Activated naive CD4-positive, alpha-beta T cell treated with anti-CD3 and anti-CD28 coated beads for 36 hours (primary cell): ENCODE measurements at places on chromosomes 2 and 18. TPM values are rescaled to one million over a fixed set of nuclear protein-coding genes. Genes with fewer than 3 reads are reported as not detected.

CDCA7 gene
- 74.0 TPM for total RNA-seq

DNA sequence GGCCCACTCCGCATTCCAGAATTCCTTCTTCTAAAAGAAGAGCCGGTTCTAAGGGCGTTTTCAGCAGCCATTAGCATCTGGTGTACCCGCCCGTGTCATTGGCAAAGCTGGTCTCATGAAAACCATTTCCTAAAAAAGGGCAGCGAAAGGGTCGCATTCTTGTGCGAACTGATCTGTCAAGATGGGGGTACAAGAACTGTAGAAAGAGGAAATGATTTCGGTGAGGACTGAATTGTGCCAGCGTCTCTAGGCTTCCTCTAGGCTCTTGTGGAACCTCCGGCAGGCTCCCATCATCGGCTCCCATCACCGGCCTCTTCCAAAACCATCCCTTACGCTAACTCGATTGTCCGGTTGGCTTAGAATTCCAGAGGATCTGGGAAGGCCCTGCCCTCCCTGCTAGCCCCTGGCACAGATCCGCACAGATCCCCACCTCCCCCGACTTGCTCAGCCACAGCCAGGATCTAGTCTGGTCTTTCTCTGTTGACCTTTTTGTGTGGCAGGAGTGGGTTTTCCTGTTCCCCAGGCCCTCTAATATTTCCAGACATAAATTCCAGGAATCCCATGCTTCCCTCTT is 1.3 kb downstream of the RAB31 start:
- peaks cover 25% of the 10 kb centered on the region for H3K4me1 ChIP-seq
- H3K27me3 ChIP-seq, result peaks cover 83% of the 10 kb centered on the region
- no peaks in the 10 kb centered on the region for H3K36me3 ChIP-seq

DGUOK gene
- total RNA-seq, result 115 TPM

DNA sequence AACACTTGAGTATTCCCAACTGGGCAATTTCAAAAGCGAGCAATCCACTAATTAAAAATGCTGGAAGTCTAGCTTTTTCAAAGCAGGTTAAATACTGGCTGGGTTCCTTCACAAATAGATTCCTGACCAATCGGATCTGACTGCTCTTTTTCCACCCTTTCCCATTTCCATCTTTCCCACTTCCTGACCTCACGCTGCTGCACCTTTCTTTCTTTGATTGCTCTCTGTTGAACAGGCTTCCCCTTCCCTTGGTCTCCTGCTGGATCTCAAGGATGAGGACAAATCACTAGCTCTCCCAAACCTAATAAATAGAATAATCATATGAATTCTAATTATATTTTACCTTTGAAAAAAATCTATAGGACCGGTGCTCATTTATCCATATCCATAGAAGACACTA is 121.2 kb downstream of the TCF4 start:
- H3K4me1 ChIP-seq, result no peaks in the 10 kb centered on the region
- no peak overlapping the region for H3K27ac ChIP-seq
- H3K36me3 ChIP-seq, result no peaks in the 10 kb centered on the region
- no peak overlapping the region for H3K4me3 ChIP-seq
- no peak for DNase-seq
- H3K27me3 ChIP-seq, result peaks cover 5% of the 10 kb centered on the region

DNA sequence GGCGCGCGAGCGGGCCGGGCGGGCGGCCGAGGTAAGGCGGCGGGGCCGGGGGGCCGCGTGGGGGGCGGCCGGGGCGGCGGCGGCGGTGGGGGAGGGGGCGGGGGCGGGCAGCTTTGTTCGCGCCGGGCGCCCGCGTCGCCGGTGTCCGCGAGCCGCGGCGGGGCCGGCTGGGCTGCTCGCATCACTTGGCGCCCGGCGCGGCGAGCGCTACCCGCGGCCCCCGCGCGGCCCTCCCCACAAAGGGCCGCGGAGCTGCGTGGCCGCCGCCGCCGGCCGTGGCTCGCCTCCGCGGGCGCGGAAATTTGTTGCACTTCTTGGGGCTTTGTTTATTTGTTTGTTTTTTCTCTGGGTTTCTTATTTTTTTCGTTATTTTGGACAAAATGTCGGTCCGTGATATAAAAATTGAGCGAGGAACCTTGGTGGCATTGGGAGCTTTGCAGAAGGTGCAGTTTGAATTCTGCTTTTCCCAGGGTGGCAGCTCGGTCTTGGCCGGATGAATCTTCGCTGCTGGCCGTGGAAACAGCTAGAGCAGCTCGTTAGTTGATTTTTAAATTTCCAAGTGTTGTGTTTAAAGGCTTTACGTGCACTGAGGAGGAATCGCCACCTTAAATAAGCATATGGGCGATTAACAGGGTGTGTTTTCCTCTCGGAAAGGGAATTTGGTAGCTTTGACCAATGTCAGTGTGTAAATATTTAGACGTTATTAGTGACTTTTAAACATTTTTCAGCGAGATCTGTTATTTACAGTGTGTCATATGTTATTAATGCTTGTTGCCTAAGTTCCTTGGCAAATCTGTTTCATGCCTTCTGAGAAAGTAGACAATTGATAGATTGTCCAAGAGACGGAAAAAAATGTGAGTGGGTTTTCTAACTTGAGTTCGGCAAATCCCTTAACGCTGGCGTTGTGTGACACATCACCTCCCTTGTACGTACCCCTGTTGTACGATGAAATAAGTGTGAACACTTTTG is 822 bp downstream of the UBE2E3 start:
- H3K27ac ChIP-seq, result peak overlapping the region; percentile 91
- DNase-seq, result peak; percentile 49
- peaks cover 38% of the 10 kb centered on the region for H3K4me1 ChIP-seq
- H3K36me3 ChIP-seq, result peaks cover 15% of the 10 kb centered on the region
- H3K4me3 ChIP-seq, result peak overlapping the region; percentile 95

GRCh38 chr2:1477196-1478040 is 64.2 kb downstream of the TPO start:
- H3K4me3 ChIP-seq, result no peak overlapping the region
- DNase-seq, result no peak
- no peaks in the 10 kb centered on the region for H3K27me3 ChIP-seq
- no peaks in the 10 kb centered on the region for H3K36me3 ChIP-seq
- H3K4me1 ChIP-seq, result no peaks in the 10 kb centered on the region

DNA sequence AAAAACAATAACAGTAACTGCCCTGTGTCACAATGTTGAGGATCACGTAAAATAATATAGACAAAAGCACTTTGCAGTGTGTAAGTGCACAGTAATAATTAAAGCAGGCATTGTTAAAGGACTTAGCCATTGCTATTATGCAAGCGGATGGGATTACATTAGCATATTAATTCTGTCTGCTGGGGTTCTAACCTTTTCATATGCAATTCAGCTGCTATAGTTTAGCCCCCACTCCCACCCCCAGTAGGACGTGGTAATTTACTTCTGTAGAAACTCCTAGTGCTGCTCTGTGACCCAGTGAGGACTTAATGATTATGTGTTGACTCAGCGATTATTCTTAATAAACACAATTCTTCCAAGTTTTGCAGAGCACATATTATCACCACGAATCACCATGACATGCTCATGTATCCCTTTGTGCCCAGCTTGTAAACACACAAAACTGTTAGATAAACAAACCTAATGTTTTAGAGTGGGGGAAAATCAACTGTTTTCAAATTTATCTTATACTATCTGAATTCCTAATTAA is 5.1 kb upstream of the ADAM23 start:
- peaks cover 40% of the 10 kb centered on the region for H3K27me3 ChIP-seq
- no peak overlapping the region for H3K27ac ChIP-seq
- H3K36me3 ChIP-seq, result no peaks in the 10 kb centered on the region
- H3K4me1 ChIP-seq, result peaks cover 10% of the 10 kb centered on the region

GRCh38 chr2:39524061-39524460 is 87.0 kb upstream of the MAP4K3 start:
- DNase-seq, result no peak
- H3K4me3 ChIP-seq, result no peak overlapping the region
- no peaks in the 10 kb centered on the region for H3K4me1 ChIP-seq
- H3K27me3 ChIP-seq, result no peaks in the 10 kb centered on the region
- H3K36me3 ChIP-seq, result peaks cover 10% of the 10 kb centered on the region

GRCh38 chr2:36069074-36069473 is 286.5 kb upstream of the CRIM1 start:
- no peak overlapping the region for H3K4me3 ChIP-seq
- H3K27ac ChIP-seq, result no peak overlapping the region
- H3K36me3 ChIP-seq, result no peaks in the 10 kb centered on the region
- peaks cover 14% of the 10 kb centered on the region for H3K27me3 ChIP-seq
- DNase-seq, result no peak

GRCh38 chr18:37309059-37309458 is 256.5 kb downstream of the CELF4 start:
- H3K27ac ChIP-seq, result no peak overlapping the region
- no peaks in the 10 kb centered on the region for H3K27me3 ChIP-seq
- no peak for DNase-seq
- H3K4me1 ChIP-seq, result no peaks in the 10 kb centered on the region
- no peak overlapping the region for H3K4me3 ChIP-seq

DNA sequence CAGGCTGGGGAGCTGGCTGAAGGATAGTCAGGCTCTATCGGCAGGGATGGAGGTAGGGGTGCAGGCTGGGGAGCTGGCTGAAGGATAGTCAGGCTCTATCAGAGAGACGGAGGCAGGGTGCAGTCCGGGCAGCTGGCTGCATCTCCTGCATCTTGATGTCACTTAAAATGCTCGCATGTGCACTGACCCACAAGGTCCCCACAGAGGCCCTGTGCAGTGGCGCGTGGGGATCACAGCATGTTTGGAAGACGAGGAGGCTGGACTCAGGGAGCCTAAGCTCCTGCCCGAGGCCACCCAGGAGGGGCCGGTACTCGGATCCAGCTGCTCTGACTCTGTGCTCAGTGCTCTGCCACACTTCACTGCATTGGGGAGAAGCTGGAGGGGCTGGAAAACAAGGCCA is 189.0 kb upstream of the HDAC4 start:
- no peak overlapping the region for H3K27ac ChIP-seq
- no peak for DNase-seq
- no peaks in the 10 kb centered on the region for H3K36me3 ChIP-seq
- H3K4me1 ChIP-seq, result no peaks in the 10 kb centered on the region
- no peak overlapping the region for H3K4me3 ChIP-seq

DAW1 gene
- not detected for total RNA-seq

DNA sequence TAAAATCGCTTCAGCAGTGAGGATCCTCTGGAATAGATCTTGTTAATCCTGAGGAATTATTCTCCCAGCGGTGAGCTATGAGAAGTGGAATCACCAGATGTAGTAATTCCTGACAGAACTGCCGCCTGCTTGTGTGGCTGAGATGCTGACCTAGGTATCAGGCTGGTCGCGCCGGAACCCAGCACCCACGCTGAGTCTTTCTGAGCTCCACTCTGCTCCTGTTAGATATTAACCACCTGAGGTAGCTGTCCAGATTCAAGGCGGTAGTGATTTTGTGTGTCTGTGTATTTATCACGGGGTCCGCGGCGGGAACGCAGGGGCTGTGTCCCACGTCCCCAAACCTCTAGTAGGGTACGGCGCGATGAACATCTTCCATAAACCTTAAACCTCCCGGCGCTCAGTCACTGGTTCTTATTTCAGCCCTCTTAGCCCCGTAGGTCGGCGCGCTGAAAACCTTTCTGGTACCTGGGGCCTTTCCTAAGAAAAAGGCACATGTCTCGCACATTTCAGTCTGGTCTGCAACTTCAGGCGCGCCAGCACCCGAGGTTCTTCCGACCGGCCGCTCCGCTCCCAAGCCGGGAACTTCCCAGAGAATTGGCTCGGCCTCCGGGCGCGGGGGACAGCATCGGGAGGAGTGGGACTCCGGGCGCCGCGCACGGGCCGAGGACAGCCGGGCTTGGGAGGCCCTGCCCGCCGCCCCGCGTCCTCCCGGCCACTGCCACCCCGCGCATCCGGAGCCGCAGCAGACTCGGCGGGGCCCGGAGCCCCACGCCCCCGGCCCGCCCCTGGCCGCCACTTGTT is 542 bp upstream of the CNNM3 start:
- no peaks in the 10 kb centered on the region for H3K27me3 ChIP-seq
- peaks cover 47% of the 10 kb centered on the region for H3K4me1 ChIP-seq
- H3K27ac ChIP-seq, result peak overlapping the region; percentile 40
- H3K36me3 ChIP-seq, result peaks cover 3% of the 10 kb centered on the region

DNA sequence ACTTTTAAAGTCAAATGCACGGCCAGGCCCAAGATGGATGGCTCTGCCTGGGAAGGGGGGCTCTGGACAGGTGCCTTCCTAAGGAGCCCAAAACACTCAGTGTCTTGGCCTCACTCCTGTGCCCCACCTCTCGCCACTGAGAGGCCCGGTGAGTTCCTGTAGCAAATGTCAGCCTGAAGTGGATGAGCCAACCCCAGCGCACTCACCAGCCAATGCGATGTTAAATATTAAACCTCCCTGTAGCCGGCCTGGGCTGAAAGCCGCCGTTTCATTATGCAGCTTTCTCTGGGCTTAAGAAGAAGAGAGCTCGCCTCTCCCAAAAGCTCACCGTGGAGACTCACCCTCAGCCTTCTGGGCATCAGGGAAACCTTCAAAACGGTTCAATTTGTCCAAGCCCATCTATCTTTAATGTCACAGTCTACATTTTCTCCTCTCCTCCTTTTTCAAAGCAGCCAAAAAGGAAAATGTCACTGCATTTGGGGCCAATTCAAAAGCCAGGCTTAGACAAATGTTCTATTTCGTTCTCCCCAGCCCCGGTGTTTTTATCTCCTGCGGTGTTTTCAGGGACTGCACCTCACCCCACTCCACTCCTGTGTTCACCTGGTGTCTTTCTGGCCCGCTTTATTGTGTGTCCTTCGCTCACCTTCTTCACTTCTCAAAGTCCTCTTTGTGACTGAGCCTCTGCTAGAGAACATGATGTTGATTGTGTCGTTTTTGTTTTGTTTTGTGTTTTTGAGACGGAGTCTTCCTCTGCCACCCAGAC is 124.0 kb downstream of the NRP2 start:
- H3K27ac ChIP-seq, result no peak overlapping the region
- H3K4me3 ChIP-seq, result no peak overlapping the region
- H3K36me3 ChIP-seq, result no peaks in the 10 kb centered on the region
- H3K27me3 ChIP-seq, result no peaks in the 10 kb centered on the region

DNA sequence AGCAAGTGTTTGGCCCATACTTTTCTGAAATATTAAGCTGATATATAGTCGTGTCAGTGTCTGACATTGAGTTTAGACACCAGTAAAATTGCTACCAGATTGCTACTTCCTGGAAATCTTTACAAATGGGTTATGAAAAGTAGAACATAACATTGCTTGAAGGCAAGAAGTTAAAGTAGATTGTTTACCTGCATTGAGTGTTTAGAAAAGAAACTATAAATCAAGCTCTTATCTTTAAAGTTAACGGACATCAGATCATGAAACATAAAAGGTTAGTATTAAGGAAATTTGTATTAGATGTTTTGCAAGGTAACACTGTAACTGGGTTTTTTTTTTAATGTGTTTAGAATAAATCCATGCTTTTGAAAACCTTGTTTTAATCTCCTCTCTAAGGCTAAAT is 4.8 kb upstream of the YES1 start:
- H3K36me3 ChIP-seq, result peaks cover 2% of the 10 kb centered on the region
- no peaks in the 10 kb centered on the region for H3K27me3 ChIP-seq
- H3K4me1 ChIP-seq, result peaks cover 28% of the 10 kb centered on the region
- DNase-seq, result no peak
- no peak overlapping the region for H3K27ac ChIP-seq

LCT gene
- total RNA-seq, result 0.05 TPM

GRCh38 chr2:153477636-153478288 is 800 bp downstream of the RPRM start:
- H3K27me3 ChIP-seq, result peaks cover 60% of the 10 kb centered on the region
- no peak for DNase-seq
- peaks cover 15% of the 10 kb centered on the region for H3K4me1 ChIP-seq
- H3K27ac ChIP-seq, result no peak overlapping the region

NPPC gene
- 1.2 TPM for total RNA-seq
